ENCODE measurements at places on chromosomes 3 and 15.

- DNase-seq = no peak
Measured at GRCh38 chr3:111846717-111847116, 12.3 kb upstream of the PHLDB2 start.

DNA sequence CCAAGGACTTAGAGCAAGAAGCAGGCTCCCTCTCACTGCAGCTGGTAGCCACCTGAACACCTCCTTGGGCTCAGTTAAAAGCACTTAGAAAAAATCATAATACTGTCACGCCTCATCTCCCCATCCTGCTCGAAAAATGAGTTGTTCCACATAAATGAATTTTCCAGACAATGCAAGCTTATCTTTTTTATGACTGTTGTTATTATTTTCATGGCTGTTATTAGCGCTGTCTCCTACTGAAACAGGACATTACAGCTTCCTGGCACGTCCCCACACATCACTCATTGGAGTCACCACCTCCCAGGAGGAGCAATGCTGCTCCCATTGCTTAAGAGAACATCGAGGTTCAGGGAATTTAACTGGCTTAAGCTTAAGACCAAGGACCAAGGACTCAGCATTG lies 26.5 kb downstream of the CCDC33 start:
- no peak for DNase-seq

GRCh38 chr15:25783607-25784540 lies 79.3 kb downstream of the ATP10A start:
- DNase-seq = no peak

DNA sequence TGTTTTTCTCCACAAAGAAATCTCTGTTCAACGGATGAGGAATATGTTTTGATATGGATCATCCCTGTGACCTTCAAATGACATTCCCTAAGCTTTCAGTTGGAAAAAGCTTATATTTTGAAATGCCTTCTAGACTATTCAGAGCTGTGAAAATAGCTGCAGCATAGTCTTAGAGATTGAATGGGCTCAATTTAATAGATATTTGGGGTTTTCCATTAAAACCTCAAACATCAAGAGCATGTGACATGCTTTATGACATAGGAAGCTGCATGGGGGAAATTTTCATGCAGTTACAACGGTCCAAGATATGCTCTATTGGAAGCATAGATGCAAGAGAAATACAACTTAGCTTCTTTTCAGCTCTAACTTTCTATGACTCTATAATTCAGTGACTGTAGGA lies 102.8 kb downstream of the LSAMP start:
- no peak for DNase-seq

GRCh38 chr3:155332716-155333115 lies 39.2 kb upstream of the STRIT1 start:
- DNase-seq = no peak

DNA sequence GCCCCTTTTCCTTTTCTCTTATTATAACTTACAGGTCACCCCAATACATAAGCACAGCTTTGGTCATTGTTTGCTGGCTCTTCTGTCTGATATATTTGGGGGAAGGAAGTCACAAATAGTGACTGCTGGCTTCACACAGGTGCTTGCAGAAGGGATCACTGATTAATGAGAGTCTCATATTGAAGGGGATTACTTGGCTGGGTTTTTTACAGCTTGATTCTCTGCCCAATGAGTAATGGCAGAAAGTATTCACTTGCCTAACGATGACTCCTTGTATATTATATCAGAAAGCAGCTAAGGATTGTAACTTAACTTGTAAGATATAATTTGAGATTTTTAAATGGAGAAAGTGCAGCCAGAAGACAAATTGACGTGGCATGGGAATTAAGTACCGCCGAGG lies 119.3 kb upstream of the PFN2 start:
- DNase-seq = no peak

DNA sequence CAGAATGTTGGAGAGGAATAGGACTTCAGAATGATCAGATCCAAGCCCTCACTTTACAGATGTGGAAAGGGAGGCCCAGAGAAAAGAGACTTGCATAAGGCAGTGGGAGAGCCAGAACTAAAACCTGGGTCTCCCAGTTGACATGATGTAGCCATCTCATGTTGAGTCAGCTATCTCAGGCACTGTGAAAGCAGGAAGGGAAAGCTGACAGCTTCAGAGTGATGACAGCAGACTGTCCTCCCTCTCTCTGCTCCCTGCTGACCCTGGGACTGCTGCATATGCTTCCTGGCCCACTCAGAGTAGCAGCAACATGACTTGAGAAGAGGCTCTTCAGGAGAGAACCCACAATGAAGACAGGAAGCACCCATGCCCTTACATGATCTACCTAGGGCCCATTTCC lies 14.7 kb downstream of the FHIT start:
- DNase-seq = no peak

- no peak for DNase-seq
Measured at GRCh38 chr3:22380253-22380652, 629.2 kb upstream of the ZNF385D start.

DNA sequence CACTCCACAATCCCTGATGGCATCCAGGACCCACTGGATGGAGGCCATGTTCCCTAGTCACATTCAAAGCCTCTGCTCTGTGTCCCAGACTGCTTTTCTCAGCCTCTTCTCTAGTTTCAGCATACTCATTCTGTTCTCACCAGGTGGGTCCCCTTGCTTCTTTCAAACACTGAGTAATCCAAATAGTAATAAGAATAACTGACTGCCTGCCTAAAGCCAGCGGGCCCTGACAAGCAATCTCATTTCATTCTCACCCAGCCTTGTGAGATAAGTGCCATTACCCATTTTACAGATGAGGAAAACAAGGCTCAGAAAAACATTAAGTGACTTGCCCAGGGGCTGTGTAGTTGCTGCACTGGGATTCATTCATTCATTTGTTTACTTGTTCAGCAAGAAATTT lies 25.4 kb downstream of the MAPKAPK3 start:
- no peak for DNase-seq

- DNase-seq = peak; percentile 82
Measured at GRCh38 chr3:31768479-31769125, 212.5 kb downstream of the OSBPL10 start.

DNA sequence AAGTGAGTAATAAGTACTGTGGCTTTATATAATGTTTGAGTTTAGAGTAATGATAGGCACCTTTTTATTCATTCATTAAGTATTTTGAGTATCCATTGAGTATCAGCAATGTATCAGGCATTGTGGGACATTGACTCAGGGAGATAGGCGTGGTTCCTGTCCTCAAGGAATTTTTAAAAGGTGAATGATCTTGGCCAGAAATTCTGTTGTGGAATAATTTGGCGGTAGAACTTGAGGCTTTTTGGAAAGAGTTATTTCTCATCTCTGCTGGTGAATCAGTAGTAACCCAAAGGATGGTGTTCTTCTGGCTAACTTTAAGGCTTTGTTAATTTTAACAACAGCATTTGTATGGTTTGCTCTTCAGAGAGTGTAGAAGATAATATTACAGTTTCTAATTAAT lies 2.0 kb downstream of the RAB7A start:
- DNase-seq = no peak

- no peak for DNase-seq
Measured at GRCh38 chr15:31306426-31307269, 20.0 kb upstream of the KLF13 start.

- no peak for DNase-seq
Measured at GRCh38 chr3:172953571-172953970, 187.5 kb downstream of the SPATA16 start.

- DNase-seq = no peak
Measured at GRCh38 chr15:74315626-74316025, 51.8 kb downstream of the CYP11A1 start.

GRCh38 chr3:63937661-63938651 lies 25.8 kb upstream of the SCAANT1 start:
- no peak for DNase-seq

GRCh38 chr3:31343075-31343474 lies 189.7 kb upstream of the STT3B start:
- no peak for DNase-seq
